ENCODE measurements at places on chromosomes 4 and X. TPM values are rescaled to one million over a fixed set of nuclear protein-coding genes. Genes with fewer than 3 reads are reported as not detected.
A peak's percentile ranks its signal among the peaks of the same experiment; 100 is the strongest.

Gene ENPEP
- 3.3 TPM for total RNA-seq

Gene PRKG2
- total RNA-seq, result 0.05 TPM

Gene CXCL3
- total RNA-seq, result 0.75 TPM

Gene CC2D2A
- 6.7 TPM for total RNA-seq

Gene SYNPO2
- total RNA-seq, result 196 TPM

Gene ADGRL3
- 3.0 TPM for total RNA-seq

Gene TAF7L
- not detected for total RNA-seq

Gene PNMA6A
- total RNA-seq, result 3.0 TPM

Gene YIPF7
- 1.00 TPM for total RNA-seq

Gene BEX1
- 0.97 TPM for total RNA-seq

Gene CLNK
- total RNA-seq, result not detected

Gene VCX3A
- total RNA-seq, result not detected

Gene ADH4
- total RNA-seq, result not detected

DNA sequence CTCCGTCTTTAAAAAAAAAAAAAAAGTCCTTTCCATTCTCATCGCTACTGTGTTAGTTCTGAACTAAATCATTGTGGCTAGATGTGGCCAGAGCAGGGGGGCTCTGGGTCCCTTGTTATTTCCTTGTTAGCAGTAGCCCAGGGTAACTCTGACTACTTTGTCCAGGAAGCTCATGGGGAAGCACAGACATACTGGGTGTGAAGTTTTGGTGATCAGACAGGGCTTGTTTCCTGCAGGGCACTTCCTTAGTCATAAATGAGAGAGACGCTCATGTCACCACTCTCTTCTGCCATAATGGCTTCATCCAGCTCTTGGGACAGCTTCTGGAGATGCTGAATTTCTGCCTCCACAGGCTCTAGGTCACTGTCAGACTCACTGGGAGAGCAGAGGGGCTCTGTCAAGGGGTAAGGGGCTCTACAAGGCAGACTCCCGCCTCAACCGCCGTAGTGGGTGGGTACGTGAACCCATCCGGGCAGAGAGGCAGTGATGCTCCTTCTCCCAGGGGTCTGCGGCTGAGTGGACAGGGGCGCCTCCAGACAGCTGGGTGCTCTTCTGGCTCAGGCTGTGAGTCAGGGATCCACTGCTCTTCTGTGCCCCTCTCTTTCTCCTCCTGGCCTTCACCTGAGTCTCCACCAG is 12.9 kb downstream of the STIM2 start:
- DNase-seq, result no peak

DNA sequence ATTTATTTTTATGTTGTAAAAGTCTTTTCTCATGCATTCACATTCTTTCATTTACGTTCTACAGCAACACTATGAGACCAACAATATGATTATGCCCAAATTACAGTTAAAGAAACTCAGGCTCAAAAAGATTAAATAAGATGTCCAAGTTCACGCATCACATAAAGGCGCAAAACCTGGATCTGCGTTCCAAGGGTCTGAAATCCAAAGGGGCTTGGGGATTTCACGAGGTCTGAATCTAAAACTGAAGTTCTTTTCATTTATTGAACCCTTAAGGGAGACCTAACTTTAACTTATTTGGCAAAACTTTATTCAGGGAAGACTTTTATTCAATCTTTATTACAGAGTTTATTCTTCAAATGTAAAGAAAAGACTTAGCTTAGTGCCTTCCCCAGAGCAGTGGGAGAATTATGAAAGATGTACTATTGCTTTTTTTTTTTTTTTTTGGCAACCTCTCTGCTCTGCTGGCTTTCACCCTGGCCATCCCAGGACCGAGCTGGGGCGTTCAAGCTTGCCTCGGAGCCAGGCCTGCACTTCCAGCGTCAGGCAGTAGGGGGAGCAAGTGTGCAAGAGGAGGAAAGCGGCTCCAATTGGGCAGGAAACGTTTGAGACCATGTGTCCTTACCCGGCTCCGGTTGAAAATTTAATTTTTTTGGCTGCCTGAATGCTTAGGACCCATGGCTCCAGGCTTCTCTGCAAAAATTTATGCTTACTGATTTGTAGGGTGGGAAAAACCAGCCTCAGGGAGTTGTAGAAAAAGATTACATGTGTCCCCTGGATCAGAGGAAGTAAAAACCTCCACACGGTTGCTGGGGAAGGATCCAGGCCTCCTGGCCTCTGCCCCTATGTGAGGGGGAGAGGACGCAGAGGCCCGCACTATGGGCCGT is 344.3 kb upstream of the KLF3 start:
- peak; percentile 97 for DNase-seq

DNA sequence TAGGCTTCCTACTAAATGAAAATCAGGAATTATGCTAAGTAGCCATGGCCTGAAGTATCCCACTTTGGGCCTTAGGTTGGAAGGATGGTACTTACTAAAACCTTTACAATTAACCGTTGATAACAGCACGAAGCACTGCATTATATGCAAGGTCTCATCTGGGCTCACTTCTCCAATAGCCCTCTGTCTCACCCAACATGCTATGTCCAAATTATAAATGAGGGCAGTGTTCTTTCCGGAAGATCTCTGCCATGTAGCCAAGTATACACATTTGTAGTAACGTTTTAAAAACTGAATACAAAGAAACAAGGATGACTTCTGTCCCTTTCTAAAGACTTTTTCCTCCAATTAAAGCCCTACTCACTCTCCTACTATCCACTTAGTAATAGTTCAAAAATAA is 51.6 kb downstream of the SCFD2 start:
- DNase-seq, result no peak

- DNase-seq, result no peak
Observed at GRCh38 chr4:138414202-138414601, 172.1 kb upstream of the SLC7A11 start.

DNA sequence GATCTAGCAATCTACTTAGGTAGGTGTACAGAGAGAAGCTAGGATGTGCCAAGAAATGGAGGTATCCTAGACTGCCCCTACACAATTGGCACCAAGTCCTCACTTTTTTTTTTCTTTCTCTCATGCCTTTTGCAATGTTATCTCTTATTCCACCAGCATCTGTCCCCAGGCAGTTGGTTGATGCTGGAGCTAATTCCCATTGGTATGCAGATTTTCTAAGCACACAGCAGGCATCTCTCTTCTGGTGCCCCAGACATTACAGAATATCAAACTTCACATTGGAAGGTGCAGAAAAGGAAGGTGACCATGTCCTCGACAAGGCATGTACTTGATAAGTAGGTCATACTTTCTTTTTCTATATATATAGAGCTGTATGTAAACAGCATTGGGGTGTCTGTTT is 21.6 kb downstream of the LUZP4 start:
- DNase-seq, result no peak

GRCh38 chr4:78293821-78294301 is 236.7 kb downstream of the FRAS1 start:
- no peak for DNase-seq

DNA sequence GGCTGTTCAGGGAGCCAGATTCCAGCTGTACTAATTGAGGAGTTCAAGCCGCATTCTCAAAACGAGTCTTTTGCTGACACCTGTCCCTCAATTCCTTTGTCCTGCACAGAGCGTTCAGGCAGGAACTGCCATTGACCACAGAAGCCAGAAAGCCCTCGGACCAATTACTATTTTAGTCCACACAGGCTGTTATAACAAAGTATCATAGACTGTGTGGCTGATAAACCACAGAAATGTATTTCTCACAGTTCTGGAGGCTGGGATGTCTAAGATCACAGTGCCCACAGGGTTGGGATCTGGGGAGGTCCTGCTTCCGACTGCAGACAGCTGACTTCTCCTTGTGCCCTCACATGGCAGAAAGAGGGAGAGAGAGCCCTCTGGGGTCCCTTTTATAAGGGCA is 119.8 kb upstream of the ATP6AP2 start:
- DNase-seq, result no peak

- no peak for DNase-seq
Observed at GRCh38 chr4:5037553-5038551, 13.4 kb upstream of the STK32B start.

GRCh38 chr4:153448003-153448731 is 18.0 kb upstream of the TMEM131L start:
- no peak for DNase-seq

- DNase-seq, result no peak
Observed at GRCh38 chrX:140723121-140723715, 13.7 kb downstream of the LINC00632 start.

DNA sequence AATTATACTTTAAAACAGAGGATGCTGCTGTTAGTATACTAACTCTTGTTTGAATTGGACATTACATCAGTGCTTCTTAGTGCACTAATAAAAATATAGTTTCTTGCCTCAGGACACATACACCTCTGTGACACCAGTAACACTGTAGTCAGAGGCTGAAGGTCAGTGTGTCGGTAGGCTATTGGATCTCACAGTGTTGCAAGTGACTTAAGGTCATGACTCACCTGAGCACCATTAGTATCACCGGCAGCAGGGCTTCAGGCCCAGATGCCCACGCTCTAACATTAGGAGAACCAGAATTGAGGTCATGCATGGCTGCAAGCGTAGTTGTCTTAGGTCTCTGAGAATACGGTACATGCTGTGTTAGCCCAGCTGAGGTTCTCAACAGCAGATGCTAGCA is 15.2 kb downstream of the ETDC start:
- DNase-seq, result no peak

DNA sequence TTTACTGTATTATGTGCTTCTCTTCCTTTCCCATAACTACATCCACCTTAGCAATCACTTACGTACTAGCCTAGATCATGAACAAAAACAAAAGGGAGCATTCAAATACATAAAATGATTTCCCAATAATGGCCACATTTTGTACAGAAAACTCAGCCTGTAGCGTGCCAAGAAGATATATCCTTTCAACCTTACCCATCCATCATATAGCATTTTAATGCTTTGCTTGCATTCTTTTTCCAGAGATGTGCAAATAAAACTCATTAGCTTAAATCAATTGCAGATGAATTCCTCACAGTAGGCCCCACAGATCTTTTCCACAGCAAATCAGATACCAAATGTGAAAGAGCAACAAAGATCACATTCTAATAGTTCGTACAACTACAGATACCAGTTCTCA is 20.8 kb downstream of the GRSF1 start:
- no peak for DNase-seq

- DNase-seq, result no peak
Observed at GRCh38 chr4:140448162-140448561, 20.7 kb upstream of the CLGN start.

- DNase-seq, result no peak
Observed at GRCh38 chr4:32631831-32632230, 1911.7 kb downstream of the PCDH7 start.

DNA sequence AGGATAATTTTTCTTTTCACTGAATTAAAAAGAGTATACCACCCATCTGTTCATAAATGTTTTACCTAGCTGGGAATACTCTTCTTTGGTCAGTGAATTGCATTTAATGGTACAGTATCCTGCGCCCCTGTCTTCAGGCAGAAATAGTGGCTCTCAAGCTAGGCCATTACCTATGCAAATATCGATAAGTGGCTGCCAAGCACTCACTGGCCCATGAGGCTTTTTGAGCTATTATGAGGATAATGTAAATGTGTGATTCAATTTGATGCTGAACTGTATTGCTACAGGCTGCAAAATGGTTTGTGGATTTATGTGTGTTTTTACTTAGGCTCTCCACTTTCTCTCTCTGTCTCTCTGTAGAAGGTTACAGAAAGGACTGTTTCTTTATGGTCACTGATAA is 30.1 kb upstream of the MTMR1 start:
- no peak for DNase-seq

GRCh38 chrX:54818221-54818620 is 10.7 kb downstream of the MAGED2 start:
- no peak for DNase-seq

DNA sequence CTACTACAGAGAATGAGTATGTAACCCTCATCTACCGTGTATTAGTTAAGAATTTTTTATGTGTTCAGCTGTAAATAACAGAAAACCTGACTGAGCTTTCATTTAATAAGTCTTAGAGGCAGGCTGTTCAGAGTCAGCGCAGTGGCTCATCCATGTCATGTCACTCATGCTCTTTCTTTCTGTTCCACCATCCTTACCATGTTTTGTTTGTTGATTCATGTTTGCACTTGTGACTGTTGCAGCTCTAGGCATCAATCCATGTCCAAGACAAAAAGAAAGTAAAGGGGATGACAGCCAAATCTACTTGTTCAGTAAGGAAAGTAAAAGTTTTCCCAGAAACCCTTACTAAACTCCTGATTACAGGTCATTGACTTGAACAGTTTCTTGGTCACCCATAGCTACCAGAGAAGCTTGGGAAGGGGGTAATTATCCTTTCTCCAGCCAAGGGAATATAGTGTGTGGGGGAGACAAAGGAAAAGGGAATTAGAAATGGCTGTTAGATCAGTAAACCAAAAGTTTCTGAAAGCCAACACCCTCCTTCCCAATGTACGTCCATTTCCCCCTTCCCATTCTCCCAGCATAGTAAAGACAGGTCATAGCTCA is 9.0 kb downstream of the ART3 start:
- no peak for DNase-seq

DNA sequence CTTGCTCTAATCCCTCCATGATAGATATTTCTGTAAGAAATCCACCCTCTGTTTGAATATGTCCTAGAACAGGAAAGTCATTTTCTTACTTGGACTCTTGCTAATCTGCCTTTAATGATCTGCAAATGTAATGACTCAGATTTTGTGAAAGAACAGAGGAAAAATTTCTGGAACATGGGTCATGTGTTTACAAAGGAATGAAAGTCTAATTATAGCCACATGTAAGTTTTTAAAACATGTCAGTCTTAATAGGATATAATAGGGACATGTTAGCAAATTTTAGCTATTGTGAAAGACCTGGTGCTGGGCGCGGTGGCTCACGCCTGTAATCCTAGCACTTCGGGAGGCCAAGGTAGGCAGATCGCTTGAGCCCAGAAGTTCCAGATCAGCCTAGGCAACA is 47.6 kb downstream of the GRK4 start:
- no peak for DNase-seq

- DNase-seq, result no peak
Observed at GRCh38 chrX:50071494-50071893, 129.3 kb downstream of the AKAP4 start.

- DNase-seq, result no peak
Observed at GRCh38 chr4:1589098-1589497, 95.0 kb downstream of the FAM53A start.

GRCh38 chr4:173246719-173247118 is 78.1 kb downstream of the GALNT7 start:
- no peak for DNase-seq

DNA sequence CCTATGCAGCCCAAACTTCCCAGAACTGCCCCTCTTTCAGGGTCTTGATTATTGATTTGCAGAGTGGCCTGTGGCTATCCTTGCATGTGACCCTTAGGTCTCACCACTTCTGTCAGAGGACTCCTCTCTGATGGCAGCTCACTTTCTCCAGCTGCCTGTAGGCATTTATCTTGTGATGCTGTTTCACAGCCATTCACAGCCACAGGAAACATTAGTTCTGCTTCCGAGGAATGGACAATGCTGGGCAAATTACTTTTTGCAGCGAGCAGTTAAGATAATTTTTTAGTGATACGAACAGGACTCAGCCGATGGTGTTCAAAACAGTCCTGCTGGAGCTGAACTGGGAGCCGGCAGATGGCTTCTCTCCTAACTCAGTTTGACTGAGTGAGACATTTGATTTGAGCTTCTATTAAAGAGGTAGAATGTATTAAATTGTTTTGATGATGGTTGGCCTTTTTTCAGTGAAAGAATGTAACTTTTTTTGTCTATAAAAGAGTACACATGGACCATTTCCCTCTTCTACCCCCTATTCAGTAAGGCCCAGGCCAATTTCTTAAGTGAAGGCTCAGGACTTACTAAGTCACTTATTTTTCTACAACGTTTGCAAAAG is 58.4 kb upstream of the TMEM150C start:
- no peak for DNase-seq
